ENCODE measurements at places on chromosomes 4 and X.

GRCh38 chrX:40931921-40932320 is 153.3 kb upstream of the USP9X start:
- no peak for DNase-seq

DNA sequence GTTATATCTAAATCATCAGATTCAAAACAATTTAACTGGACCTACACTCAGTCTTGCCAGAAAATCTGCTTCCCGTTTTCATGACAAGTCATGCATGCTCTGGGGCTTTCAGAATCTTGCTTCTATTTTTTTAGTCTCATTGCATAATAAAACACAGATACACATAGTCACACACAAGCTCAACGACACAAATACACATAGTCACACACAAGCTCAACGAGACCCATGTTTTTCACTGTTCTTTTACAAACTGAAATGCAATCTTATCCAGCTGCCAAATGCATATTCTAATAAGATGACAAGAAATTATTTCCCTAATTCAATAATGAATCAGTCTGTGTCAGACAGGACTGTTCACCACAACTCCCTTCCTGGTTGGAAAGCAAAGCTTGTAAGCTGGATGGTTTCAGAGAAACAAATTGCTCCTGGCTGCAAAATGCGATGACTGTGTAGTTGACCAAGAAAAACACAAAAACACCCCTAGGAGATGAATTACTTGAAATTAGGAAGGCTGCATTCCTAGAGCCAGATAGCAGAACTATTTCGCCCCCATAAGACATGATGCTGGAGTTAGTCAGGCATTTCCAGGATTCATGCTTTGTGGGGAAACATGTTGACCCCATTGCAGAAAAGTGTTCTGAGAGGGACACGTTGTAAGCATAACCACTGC is 208.7 kb downstream of the CHIC2 start:
- no peak for DNase-seq

GRCh38 chrX:25144043-25144940 is 128.5 kb upstream of the ARX start:
- peak; percentile 0 for DNase-seq

DNA sequence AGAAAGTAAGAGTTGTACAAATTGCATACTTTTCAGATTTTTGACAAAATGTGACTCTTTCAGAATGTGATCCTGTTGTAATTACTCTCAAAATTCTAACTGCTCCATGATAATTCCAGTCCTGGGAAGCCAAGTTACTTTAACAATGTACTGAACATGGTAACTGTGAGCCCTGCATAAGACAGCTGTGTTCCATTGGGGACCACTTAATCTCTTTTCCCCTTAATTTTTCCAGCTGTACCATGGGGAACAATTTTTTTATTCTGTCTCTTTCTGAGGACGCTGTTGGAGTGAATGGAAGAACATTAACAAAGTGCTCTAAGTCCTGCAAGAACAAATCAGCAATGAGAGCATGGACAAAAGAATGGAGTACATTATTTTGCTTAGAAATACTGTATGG is 95.8 kb downstream of the UPRT start:
- no peak for DNase-seq

GRCh38 chr4:101306764-101307615 is 40.3 kb downstream of the PPP3CA start:
- no peak for DNase-seq

All from activated CD4-positive, alpha-beta T cell treated with anti-CD3 and anti-CD28 coated beads, Interleukin-2, amount 50 U/mL, for 24 hours (primary cell).